ENCODE measurements at places on chromosomes 6 and 20. TPM values are rescaled to one million over a fixed set of nuclear protein-coding genes. Genes with fewer than 3 reads are reported as not detected.
A peak's percentile ranks its signal among the peaks of the same experiment; 100 is the strongest.

- no peak for DNase-seq
Measured at GRCh38 chr6:160379466-160379865, 31.3 kb downstream of the SLC22A3 start.

DNA sequence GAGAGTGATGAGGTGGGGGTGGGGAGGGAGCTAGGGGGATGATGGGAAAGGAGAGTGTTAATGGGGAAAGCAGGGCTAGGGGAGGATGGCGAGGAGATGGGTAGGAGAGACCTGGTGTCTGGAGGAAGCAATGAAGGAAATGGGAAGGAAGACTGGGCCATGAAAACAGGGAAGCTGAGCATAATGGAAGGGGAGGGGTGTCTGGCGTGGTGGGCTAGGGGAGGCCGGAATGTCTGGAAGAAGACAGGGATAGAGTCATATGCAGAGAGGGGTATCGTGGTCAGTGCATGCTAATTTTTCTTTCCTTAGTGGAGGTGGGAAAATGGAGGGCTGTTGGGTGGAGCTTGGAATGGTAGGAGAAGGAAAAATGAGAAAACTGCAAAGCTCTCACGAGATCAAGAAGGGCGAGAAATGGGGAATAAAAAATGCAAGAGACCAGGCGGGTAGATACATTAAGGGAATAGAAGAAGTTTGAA lies 423 bp downstream of the KLHDC3 start:
- DNase-seq = no peak

GRCh38 chr6:47665112-47665511 lies 33.3 kb upstream of the ADGRF4 start:
- DNase-seq = no peak

DNA sequence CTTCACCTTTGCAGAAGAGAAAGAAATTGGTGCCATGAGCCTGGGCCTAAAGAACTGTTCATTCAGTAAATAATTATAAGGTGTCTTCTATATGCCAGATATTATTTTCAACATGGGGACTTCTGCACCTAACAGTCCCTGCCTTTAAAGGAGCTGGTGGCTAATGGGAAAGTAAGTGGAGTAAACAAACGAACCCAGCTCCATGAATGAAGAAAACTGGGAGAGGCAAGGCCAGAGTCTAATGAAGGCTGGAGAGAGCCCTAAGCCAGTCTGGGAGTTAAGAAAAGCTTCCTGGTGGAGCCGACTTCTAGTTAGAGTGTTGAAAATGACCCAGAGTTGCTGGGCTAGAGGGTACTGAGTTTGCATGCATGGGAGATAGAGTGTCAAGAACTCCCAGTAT lies 24.2 kb upstream of the EFHC1 start:
- no peak for DNase-seq

- DNase-seq = no peak
Measured at GRCh38 chr20:17655865-17656479, 26.1 kb downstream of the RRBP1 start.

DNA sequence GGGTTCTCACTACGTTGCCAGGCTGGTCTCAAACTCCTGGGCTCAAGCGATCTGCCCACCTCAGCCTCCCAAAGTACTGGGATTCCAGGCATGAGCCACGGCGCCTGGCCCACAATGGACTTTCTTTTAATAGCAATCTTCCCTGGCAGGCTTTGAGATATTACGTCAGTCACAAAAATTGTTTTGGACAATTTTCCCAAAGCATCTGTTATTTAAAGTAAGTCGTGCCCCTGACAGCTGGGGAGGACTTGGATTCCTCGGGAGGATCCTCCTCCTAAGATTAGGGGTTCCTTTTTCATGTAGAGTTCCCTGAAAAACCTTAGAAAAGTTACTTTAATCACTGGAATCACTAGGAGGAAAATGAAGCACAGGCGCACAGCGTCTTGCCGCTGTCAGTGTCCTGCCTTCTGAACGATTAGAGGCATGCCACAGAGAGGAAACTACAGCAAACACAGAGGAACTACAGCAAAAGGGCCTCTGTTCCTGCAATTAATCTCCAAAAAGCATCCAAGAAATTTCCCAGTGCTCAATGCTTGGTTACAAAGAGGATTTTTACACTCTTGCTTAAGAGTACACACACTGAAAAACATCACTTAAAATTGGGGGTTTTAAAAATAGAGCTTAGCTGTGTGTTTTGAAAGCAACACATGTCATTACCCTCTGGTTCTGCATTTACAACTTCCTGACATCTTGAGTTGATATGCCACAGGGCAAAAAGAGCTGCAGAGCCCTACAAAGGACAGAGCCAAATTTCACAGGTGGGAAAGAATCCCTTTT lies 4.5 kb downstream of the ACSS1 start:
- no peak for DNase-seq

- no peak for DNase-seq
Measured at GRCh38 chr20:61439251-61439650, 187.2 kb downstream of the CDH4 start.

- no peak for DNase-seq
Measured at GRCh38 chr20:7924692-7925091, 15.6 kb downstream of the HAO1 start.

GRCh38 chr6:32854376-32855178 lies 585 bp downstream of the PSMB9 start:
- DNase-seq = no peak

GRCh38 chr6:112651239-112651638 lies 304.1 kb downstream of the RFPL4B start:
- no peak for DNase-seq

DNA sequence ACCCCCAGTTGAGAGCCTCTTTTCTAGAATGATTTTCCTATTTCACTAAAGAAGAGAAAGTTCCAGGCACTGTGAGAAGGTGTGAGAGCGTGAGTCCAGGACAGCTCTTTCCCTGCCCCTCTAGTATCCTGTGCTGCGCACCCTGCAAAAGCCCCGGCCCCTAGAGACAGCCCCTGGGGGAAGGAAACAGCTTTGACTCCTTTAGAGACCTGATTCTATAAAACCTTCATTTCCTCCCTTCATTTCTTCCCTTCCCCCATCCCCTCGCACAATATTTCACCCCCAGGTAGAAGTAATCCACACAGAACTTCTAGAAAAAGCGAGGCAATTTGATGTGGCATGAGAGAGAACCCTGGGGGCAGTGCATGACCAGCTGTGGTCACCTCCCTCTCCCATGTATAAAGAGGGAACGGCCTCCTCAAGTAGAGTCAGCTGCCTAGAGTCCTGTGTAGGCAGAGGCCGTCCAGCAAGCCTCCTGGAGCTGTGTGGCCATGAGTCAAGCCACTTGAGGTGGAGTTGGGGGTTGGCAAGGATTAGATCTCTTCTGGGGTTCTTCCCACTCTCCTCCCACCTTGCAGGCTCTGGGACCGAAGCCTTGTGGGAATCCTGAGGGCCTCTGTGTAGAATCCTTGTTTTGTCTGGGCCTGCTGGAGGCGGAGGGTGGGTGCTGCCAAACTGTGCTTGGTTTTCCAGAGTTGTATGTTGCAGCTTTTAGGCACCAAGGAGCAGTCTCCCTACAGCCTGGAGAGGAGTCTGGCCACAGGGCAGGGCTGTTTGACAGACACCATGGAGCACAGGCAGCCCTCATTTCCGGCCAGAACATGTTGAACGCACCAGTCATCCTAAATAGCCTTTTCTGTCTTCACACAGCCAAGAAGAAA lies 41.7 kb downstream of the CHMP4B start:
- DNase-seq = no peak

GRCh38 chr6:29810371-29810770 lies 17.3 kb upstream of the HLA-G start:
- DNase-seq = no peak

DNA sequence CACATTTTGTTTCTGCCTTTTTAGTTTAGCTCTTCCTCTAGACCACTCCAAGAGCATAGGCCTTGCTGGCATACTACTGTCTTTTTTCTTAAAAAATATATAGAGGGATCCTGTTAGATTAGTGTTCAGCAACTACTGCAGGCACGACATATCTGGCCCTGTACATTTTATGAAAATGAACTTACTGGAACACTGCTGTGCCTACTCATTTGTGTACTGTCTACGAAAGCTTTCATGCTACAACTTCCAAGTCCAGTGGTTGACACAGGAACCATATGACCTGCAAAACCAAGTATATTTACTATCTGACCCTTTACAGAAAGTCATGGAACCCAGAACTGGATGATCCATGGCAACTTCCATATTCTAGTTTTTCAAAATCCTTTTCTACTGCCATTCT lies 66.6 kb upstream of the SPTLC3 start:
- no peak for DNase-seq

GRCh38 chr6:166045173-166045859 lies 122.3 kb downstream of the TBXT start:
- no peak for DNase-seq

GRCh38 chr20:13745784-13746183 lies 38.9 kb downstream of the ESF1 start:
- DNase-seq = no peak

GRCh38 chr6:35359744-35360348 lies 17.5 kb downstream of the PPARD start:
- no peak for DNase-seq

DNA sequence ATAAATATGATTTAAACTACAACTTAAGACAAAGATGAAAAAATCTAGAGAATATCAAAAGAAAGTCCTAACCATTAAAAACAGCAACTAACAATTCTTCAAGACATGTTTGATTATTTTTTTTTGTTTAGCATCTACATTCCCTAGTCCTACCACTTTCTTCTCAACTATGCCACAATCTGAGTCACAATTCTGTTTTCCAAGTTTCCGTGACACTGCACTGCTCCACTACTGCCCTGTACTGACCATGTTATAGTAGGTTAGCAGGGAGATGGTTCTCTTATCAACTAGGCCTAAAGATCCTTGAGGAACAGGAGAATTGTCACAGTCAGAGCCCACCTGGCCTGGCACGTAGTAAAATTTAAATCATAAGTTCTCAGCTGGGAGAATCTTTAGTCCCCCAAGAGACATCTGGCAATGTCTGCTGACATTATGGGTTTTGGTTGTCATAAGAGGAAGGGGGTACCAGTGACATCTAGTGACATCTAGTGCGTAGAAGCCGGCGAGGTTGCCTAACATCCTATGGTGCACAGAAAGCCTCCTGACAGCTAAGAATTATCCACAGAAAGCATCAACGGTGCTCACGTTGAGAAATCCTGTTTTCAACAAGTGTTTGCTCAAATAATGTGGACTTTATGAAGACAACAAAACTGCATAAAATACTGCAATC lies 100.5 kb downstream of the PDE10A start:
- no peak for DNase-seq

- DNase-seq = no peak
Measured at GRCh38 chr20:16115911-16116552, 457.2 kb downstream of the KIF16B start.

GRCh38 chr20:63090052-63090451 lies 83.3 kb upstream of the BHLHE23 start:
- peak; percentile 8 for DNase-seq

DNA sequence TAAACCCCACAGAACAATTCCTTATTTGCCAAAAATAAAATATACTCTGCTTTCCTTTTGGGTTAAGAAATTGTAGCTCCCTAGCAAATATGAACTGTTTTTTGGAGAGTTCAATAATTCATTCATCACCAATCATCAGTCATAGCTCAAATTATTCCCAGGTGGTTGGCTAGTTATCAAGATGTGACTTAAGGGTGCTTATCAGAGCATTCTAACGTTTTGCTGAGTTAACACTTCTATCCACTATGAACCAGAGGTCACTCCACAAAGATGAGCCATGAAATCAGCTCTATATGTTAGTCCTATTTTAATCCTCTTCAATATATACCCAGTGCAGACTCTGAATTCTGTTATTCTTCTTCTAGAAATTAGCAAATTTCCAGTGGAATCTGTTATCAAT lies 379.1 kb downstream of the TENT5A start:
- no peak for DNase-seq

GRCh38 chr6:140311146-140311545 lies 936.7 kb upstream of the CITED2 start:
- no peak for DNase-seq

DNA sequence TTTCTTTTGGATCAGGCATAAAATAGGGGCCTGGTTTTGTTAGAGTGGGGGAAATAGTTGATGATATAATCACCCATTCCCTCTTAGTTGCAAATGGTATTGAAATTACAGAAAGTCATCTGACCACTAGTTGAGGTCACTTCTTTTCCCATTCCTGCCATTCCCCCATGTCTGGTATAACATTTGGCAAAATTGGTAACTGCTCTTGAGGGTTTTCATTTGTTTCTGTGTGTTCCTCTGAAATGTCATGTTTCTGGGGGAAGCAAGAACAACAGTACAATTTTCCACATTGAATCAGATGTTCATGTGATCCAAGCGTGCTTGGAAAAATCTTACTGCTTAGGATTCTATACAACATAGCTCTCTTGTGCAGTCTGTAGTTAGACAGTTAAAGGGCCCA lies 7.3 kb downstream of the AIG1 start:
- DNase-seq = no peak

- DNase-seq = no peak
Measured at GRCh38 chr6:74091136-74091793, 395.3 kb downstream of the CD109 start.

DNA sequence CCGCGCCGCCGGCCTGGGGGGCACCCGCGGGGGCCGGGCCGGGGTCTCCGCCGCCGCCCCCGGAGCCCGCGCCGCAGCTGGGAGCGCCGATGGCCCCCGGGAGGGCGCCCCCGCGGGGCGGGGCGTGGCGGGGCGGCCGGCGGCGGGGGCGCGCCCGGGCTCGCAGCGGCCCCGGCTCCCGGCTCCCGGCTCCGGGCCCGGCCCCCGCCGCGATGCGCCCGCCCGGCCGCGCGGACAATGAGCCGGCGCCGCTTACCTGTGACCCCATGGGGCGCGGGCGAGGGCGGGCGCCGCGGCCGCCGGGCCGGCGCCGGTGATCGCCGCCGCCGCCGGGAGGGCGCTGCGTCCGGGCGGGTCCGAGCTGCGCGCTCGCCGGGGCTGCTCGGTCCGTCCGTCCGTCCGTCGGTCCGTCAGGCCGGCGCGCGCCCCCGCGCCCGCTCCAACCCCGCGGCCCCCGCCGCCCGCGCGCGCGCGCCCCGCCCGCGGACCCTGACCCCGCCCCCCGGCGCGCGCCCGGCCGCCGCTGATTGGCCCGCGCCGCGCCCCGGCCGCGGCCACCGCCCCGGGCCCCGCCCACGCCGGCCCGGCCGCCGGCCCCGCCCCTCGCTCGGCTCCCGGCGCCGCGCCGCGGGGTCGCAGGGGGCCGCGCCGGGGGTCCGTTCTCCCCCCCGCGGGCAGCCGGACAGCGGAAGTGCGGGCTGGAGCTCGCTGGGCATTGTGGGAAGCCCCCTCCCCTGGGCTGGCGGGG lies at the start of gene ZBTB46:
TSS of gene ZBTB46 (minus strand) at position 424 of the 748 bp plus-strand sequence. CDS start 40,507 bp downstream, outside the sequence.
- DNase-seq = no peak

GRCh38 chr20:36115925-36116324 lies 38.6 kb upstream of the EPB41L1 start:
- DNase-seq = no peak

- no peak for DNase-seq
Measured at GRCh38 chr6:64520050-64520449, 884.4 kb downstream of the PHF3 start.

GRCh38 chr6:55868771-55869479 lies 6.5 kb downstream of the BMP5 start:
- DNase-seq = no peak

The ACAT2 gene
- total RNA-seq = 11.1 TPM

The WFDC10B gene
- not detected for total RNA-seq

The DPPA5 gene
- not detected for total RNA-seq

The COL11A2 gene
- total RNA-seq = 0.67 TPM

The COL10A1 gene
- total RNA-seq = 0.29 TPM

The KLHDC3 gene
- 71.6 TPM for total RNA-seq

The SNAI1 gene
- 19.1 TPM for total RNA-seq

The SEL1L2 gene
- total RNA-seq = not detected
